ENCODE measurements at places on chromosomes 2 and 18.

DNA sequence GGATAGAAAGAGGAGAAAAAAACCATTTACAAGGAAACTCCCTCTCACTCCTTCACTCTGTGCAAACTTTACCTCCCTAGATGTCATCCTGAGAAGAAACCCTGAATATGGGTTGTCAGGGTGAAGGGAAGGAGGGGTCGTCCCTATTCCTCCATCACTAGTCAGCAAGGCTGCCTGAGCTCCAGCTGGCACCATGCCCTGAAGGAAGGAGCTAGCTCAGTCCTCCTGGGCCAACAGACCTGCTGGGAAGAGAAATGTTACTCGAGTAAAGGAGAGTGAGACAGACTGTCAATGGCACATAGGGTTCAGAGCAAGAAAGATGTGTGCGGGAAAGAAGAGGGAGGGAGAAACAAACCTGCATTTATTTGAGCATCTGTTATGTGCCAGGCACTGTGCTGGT is 18.3 kb upstream of the EPAS1 start:
- no peak for DNase-seq
- H3K36me3 ChIP-seq: no peaks in the 10 kb centered on the region
- H3K27ac ChIP-seq: no peak overlapping the region
- H3K4me1 ChIP-seq: peaks cover 3% of the 10 kb centered on the region
- H3K27me3 ChIP-seq: peaks cover 12% of the 10 kb centered on the region

GRCh38 chr18:8825273-8825672 is 119.9 kb downstream of the MTCL1 start:
- no peak overlapping the region for H3K27ac ChIP-seq
- no peaks in the 10 kb centered on the region for H3K27me3 ChIP-seq
- H3K4me1 ChIP-seq: no peaks in the 10 kb centered on the region
- no peaks in the 10 kb centered on the region for H3K36me3 ChIP-seq
- H3K4me3 ChIP-seq: no peak overlapping the region

DNA sequence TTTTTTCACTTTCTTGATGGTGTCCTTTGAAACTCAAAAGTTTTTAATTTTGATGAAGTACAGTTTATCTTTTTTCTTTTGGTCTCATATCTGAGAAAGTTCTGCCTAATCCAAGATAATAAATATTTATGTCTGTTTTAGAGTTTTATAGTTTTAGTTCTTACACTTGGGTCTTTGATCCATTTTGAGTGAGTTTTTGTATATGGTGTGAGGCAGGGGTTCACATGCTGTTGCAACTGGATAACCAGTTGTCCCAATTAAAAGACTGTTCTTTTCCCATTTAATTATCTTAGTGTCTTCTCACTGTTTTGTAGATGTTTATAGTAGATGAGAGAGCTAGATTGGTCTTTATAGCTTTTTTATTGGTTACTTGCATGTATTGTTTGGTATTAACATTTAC is 43.6 kb downstream of the TET3 start:
- H3K4me3 ChIP-seq: no peak overlapping the region
- no peak for DNase-seq
- H3K4me1 ChIP-seq: peaks cover 53% of the 10 kb centered on the region
- no peaks in the 10 kb centered on the region for H3K27me3 ChIP-seq
- H3K36me3 ChIP-seq: no peaks in the 10 kb centered on the region

DNA sequence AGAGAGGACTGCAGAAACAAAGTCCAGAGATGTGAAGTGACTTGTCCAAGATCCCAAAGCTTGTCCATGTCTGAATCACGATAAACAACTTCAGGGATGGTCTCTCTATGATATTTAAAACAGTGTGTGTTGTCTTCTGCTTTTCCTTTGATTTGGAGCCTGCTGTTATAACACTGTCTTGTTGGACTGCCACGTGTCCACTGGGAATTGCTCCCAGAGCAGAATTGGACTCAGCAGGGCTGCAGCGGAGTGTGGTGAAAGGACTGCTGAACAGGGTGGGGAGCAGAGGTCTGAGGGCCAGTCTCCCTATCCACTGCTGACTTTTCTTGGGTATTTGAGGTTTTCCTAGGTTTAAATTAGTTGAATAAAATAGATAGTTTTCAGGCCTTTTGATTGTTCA is 68.3 kb downstream of the IL1R2 start:
- no peak for DNase-seq
- no peak overlapping the region for H3K4me3 ChIP-seq
- no peaks in the 10 kb centered on the region for H3K36me3 ChIP-seq
- H3K4me1 ChIP-seq: peaks cover 24% of the 10 kb centered on the region

GRCh38 chr2:239967553-239968036 is 57.5 kb downstream of the NDUFA10 start:
- DNase-seq: no peak
- H3K27ac ChIP-seq: no peak overlapping the region
- peaks cover 85% of the 10 kb centered on the region for H3K36me3 ChIP-seq
- no peaks in the 10 kb centered on the region for H3K4me1 ChIP-seq
- no peak overlapping the region for H3K4me3 ChIP-seq

DNA sequence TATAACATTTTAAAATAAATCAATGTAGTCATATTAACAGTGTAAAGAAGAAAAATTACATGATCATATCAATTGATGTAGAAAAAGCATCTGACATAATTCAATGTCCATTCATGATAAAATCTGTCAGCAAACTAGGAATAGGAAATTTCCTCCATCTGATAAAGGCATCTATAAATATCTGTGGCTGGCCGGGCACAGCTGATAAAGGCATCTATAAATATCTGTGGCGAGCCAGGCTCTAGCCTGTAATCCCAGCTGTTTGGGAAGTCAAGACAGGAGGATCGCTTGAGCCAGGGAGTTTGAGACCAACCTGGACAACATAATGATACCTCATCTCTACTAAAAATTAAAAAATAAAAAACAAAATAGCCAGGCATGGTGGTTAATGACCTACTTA is 18.1 kb upstream of the RANBP2 start:
- no peak for DNase-seq
- no peak overlapping the region for H3K4me3 ChIP-seq
- H3K4me1 ChIP-seq: no peaks in the 10 kb centered on the region
- H3K36me3 ChIP-seq: no peaks in the 10 kb centered on the region
- no peaks in the 10 kb centered on the region for H3K27me3 ChIP-seq

- no peaks in the 10 kb centered on the region for H3K36me3 ChIP-seq
- no peaks in the 10 kb centered on the region for H3K4me1 ChIP-seq
- no peaks in the 10 kb centered on the region for H3K27me3 ChIP-seq
- H3K4me3 ChIP-seq: no peak overlapping the region
These were observed 193.3 kb downstream of the ANKRD30B start for GRCh38 chr18:14941256-14941655.

DNA sequence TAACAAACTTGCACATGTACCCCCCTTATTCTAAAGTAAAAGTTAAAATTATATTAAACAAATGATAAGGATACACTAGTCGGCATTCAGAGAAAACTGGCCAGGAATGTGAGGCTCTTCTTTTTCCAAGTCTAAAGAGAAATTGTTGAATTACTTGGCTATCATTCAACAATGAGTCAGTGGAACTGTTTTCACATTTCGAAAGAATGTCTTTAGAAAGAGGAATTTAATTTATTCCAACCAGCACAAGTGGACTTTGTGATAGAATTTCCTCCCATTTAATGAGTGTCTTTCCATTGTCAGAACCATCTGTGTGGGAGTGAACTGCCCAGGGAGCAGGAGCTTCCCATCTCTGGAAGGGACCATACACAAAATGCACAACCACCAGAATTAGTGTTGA is 792.2 kb downstream of the EPHA4 start:
- no peaks in the 10 kb centered on the region for H3K4me1 ChIP-seq
- DNase-seq: no peak
- no peaks in the 10 kb centered on the region for H3K27me3 ChIP-seq

- no peaks in the 10 kb centered on the region for H3K27me3 ChIP-seq
- H3K4me1 ChIP-seq: no peaks in the 10 kb centered on the region
- no peaks in the 10 kb centered on the region for H3K36me3 ChIP-seq
- DNase-seq: no peak
- no peak overlapping the region for H3K4me3 ChIP-seq
These were observed 64.5 kb downstream of the PARD6G start for GRCh38 chr18:80182855-80183254.

- H3K27me3 ChIP-seq: no peaks in the 10 kb centered on the region
- H3K36me3 ChIP-seq: no peaks in the 10 kb centered on the region
- no peak overlapping the region for H3K27ac ChIP-seq
- H3K4me1 ChIP-seq: no peaks in the 10 kb centered on the region
- H3K4me3 ChIP-seq: no peak overlapping the region
These were observed 244.6 kb upstream of the RND3 start for GRCh38 chr2:150732064-150732463.

DNA sequence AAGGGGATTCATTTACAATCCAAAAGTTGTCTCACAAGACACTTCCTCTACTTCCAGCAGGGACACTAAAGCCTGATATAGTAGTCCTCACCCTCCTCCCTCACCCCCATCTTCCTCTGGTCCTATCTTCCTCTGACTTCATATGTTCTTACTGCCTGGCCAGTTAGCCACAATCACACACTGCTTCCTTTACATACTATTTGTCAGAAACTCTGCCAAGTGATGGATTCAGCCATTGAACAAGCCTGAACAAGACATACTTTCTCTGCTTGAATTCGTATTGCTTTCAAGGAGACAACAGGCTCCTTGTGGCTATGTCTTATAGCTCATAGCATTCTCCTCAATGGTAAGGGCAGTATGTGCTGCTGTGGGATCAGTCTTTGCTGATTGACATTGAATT is 672.2 kb downstream of the BCL11A start:
- H3K4me1 ChIP-seq: peaks cover 7% of the 10 kb centered on the region
- H3K4me3 ChIP-seq: no peak overlapping the region
- DNase-seq: no peak
- no peak overlapping the region for H3K27ac ChIP-seq
- H3K36me3 ChIP-seq: no peaks in the 10 kb centered on the region

- H3K27ac ChIP-seq: no peak overlapping the region
- no peaks in the 10 kb centered on the region for H3K27me3 ChIP-seq
- no peaks in the 10 kb centered on the region for H3K36me3 ChIP-seq
- H3K4me1 ChIP-seq: peaks cover 16% of the 10 kb centered on the region
These were observed 2.7 kb downstream of the LNPK start for GRCh38 chr2:175999283-175999819.

- H3K4me3 ChIP-seq: no peak overlapping the region
- DNase-seq: no peak
- H3K36me3 ChIP-seq: no peaks in the 10 kb centered on the region
- H3K27me3 ChIP-seq: peaks cover under 1% of the 10 kb centered on the region
- H3K4me1 ChIP-seq: no peaks in the 10 kb centered on the region
These were observed 109.0 kb upstream of the ALK start for GRCh38 chr2:30030361-30030760.

- H3K4me1 ChIP-seq: no peaks in the 10 kb centered on the region
- no peak overlapping the region for H3K4me3 ChIP-seq
- no peaks in the 10 kb centered on the region for H3K27me3 ChIP-seq
- no peak overlapping the region for H3K27ac ChIP-seq
- no peaks in the 10 kb centered on the region for H3K36me3 ChIP-seq
- no peak for DNase-seq
These were observed 747.5 kb upstream of the ZEB2 start for GRCh38 chr2:145267451-145267850.

DNA sequence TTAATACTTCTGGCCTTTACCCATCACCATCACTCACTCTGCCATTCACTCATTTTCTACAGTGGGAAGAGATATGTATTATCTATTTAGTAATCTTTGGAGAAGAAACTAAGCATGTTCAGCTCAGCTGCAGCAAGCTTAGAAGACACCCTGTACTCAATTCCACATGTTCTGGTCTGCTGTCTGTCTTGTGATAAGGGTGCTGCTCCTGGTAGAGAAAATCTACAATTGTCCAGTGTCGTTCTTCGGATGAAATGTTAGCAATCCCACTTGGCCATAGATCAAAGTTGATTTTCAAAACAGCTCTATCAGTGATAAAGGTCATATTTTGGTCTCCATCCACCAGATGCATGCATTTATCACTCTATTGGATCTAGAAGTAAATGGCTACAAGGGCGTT is 337.1 kb downstream of the LRRTM4 start:
- H3K36me3 ChIP-seq: no peaks in the 10 kb centered on the region
- DNase-seq: no peak
- no peaks in the 10 kb centered on the region for H3K4me1 ChIP-seq
- H3K27me3 ChIP-seq: no peaks in the 10 kb centered on the region

GRCh38 chr2:105848367-105848766 is 103.7 kb downstream of the NCK2 start:
- H3K27me3 ChIP-seq: no peaks in the 10 kb centered on the region
- no peak overlapping the region for H3K4me3 ChIP-seq

- H3K36me3 ChIP-seq: no peaks in the 10 kb centered on the region
- H3K27ac ChIP-seq: no peak overlapping the region
- DNase-seq: no peak
- no peaks in the 10 kb centered on the region for H3K27me3 ChIP-seq
- H3K4me3 ChIP-seq: no peak overlapping the region
These were observed 203.5 kb upstream of the SALL3 start for GRCh38 chr18:78776151-78776550.

- no peak for DNase-seq
- no peaks in the 10 kb centered on the region for H3K36me3 ChIP-seq
- H3K27ac ChIP-seq: no peak overlapping the region
- H3K27me3 ChIP-seq: peaks cover 2% of the 10 kb centered on the region
These were observed 179.8 kb upstream of the RBBP8 start for GRCh38 chr18:22753130-22753831.

DNA sequence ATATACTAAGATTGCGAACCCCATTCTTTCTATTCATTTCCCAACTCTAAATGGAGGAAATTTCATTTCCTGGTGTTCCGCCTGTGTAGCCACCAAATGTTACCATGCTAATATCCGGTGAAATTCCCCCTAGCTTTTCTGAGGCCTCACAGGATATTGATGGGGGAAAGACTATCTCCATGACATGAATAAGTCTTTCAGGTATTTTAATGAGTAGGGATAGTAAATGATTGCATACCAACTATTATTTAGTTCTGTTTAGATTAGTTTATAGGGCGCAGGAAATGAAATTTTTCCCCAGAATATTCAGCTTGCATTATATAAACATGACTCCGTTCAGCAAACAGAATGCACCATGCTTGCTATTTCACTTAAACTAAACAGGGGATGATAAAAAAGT is 55.4 kb downstream of the COL5A2 start:
- H3K4me3 ChIP-seq: no peak overlapping the region
- no peaks in the 10 kb centered on the region for H3K4me1 ChIP-seq
- no peaks in the 10 kb centered on the region for H3K27me3 ChIP-seq
- no peaks in the 10 kb centered on the region for H3K36me3 ChIP-seq

DNA sequence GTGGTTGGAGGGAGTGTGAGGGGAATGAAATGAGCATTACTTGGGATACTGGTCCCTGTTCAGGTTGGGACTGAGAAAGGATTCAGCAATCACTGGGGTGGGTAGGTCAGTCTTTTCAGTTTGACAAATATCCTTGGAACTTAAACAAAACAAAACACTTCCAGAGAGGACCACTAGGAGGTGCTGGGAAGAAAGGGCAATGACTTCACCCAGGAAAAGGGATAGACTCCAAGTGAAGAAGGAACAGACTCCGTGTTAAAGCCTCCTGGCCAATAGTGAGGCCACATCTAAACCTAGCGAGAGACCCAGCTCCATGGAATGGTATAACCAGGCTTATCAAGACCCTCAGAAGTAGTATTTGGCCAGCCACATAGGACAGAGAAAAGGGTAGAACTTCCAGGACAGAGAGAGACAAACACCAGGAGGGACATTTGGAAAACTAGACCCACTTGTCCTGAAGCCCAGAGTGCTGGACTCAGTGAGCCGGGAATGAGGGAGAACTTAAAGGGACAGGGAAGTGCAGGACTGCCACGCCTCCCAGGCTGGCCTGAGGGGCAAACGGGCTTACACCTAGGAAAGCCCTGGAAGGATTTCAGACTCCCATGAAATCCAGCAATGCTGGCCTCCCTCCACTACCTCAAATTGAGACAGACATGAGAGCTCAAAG is 19.6 kb upstream of the KCNG3 start:
- H3K27ac ChIP-seq: no peak overlapping the region
- H3K4me3 ChIP-seq: no peak overlapping the region
- DNase-seq: no peak
- H3K27me3 ChIP-seq: no peaks in the 10 kb centered on the region
- no peaks in the 10 kb centered on the region for H3K36me3 ChIP-seq

Data from CD4-positive, alpha-beta T cell (primary cell).